Neuronal stem cell (in vitro differentiated cells): ENCODE measurements at places on chromosomes 1 and 21.

GRCh38 chr1:85952460-85952859 lies 204.1 kb downstream of the COL24A1 start:
- H3K27ac ChIP-seq: no peak overlapping the region
- H3K4me3 ChIP-seq: no peak overlapping the region
- no peaks in the 10 kb centered on the region for H3K36me3 ChIP-seq
- H3K4me1 ChIP-seq: no peaks in the 10 kb centered on the region
- no peaks in the 10 kb centered on the region for H3K27me3 ChIP-seq

- H3K27me3 ChIP-seq: no peaks in the 10 kb centered on the region
- DNase-seq: no peak
- H3K36me3 ChIP-seq: no peaks in the 10 kb centered on the region
- H3K4me3 ChIP-seq: no peak overlapping the region
Observed at GRCh38 chr1:83834621-83835264, 164.2 kb downstream of the TTLL7 start.

GRCh38 chr1:86828024-86828423 lies 85.9 kb downstream of the SELENOF start:
- H3K4me3 ChIP-seq: no peak overlapping the region
- no peaks in the 10 kb centered on the region for H3K4me1 ChIP-seq
- H3K36me3 ChIP-seq: no peaks in the 10 kb centered on the region

DNA sequence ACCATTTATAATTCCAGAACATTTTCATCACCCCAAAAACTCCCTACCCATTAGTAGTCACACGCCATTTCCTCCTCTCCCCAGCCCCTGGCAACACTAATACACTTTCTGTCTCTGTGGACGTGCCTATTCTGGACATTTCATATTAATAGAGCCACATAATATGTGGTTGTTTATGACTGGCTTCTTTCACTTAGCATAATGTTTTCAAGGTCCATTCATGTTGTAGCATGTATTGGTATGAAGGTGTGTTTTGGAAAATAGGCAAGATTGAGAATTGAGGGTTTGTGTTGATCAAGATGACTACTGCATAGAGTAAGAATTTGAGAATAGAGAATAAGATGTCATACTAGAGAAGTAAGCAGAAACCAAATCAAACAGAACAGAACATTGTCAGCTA lies 67.5 kb downstream of the ZFYVE9 start:
- H3K4me3 ChIP-seq: no peak overlapping the region
- H3K27ac ChIP-seq: no peak overlapping the region
- no peaks in the 10 kb centered on the region for H3K27me3 ChIP-seq
- no peaks in the 10 kb centered on the region for H3K4me1 ChIP-seq
- DNase-seq: no peak
- no peaks in the 10 kb centered on the region for H3K36me3 ChIP-seq

GRCh38 chr1:203926025-203926540 lies 64.7 kb downstream of the SNRPE start:
- no peaks in the 10 kb centered on the region for H3K36me3 ChIP-seq
- H3K27me3 ChIP-seq: no peaks in the 10 kb centered on the region
- no peak overlapping the region for H3K4me3 ChIP-seq
- no peak overlapping the region for H3K27ac ChIP-seq
- DNase-seq: no peak

DNA sequence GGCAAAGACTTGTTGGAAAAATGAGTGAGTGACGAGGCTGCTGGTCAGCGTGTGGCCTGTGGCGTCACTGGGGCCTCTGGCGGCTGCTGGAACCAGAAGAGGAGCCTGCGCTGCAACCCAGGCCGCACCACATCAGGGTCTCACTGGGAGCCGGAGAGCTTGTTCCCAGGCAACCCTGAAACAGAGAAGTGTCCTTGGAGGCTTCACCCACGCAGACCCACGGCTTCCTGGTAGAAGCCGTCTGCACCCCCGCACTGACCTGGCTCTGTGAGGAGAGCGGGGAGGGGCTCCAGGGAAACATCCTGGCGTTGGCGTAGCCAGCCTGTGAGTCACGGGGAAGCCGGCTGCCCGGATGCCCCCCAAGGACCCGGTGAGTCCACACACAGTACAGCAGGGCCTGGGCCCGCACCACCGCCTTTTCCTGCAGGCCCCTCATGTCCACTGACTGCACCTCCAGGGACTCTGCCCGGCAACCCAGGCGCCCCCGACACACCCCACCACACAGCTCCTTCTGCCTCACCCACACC lies 57.4 kb downstream of the COL6A1 start:
- no peak for DNase-seq
- H3K27ac ChIP-seq: no peak overlapping the region
- no peak overlapping the region for H3K4me3 ChIP-seq
- no peaks in the 10 kb centered on the region for H3K4me1 ChIP-seq
- H3K36me3 ChIP-seq: no peaks in the 10 kb centered on the region
